ENCODE measurements at places on chromosomes 5 and 9. TPM values are rescaled to one million over a fixed set of nuclear protein-coding genes. Genes with fewer than 3 reads are reported as not detected.

The UBE2QL1 gene
- total RNA-seq: 1.6 TPM

The TOR2A gene
- total RNA-seq: 6.9 TPM

The HMMR gene
- total RNA-seq: 0.26 TPM

The GAPT gene
- not detected for total RNA-seq

The TERT gene
- total RNA-seq: not detected

The PCDHA4 gene
- 0.45 TPM for total RNA-seq

The SLC22A5 gene
- total RNA-seq: 7.5 TPM

The PCDHB8 gene
- 2.0 TPM for total RNA-seq

The TIMD4 gene
- total RNA-seq: 1.2 TPM

The TEX48 gene
- total RNA-seq: not detected

The MARCOL gene
- total RNA-seq: not detected

The PTPN3 gene
- 1.1 TPM for total RNA-seq

The SLC1A1 gene
- total RNA-seq: 3.5 TPM

The STPG3 gene
- not detected for total RNA-seq

The HACD4 gene
- total RNA-seq: 13.8 TPM

The THOC3 gene
- total RNA-seq: 21.2 TPM

The GPR150 gene
- not detected for total RNA-seq

The ST8SIA4 gene
- total RNA-seq: 3.3 TPM
